ENCODE measurements at places on chromosomes 13 and 19. TPM values are rescaled to one million over a fixed set of nuclear protein-coding genes. Genes with fewer than 3 reads are reported as not detected.

Gene ZNF653
- total RNA-seq: 21.8 TPM

Gene FAM216B
- total RNA-seq: not detected

DNA sequence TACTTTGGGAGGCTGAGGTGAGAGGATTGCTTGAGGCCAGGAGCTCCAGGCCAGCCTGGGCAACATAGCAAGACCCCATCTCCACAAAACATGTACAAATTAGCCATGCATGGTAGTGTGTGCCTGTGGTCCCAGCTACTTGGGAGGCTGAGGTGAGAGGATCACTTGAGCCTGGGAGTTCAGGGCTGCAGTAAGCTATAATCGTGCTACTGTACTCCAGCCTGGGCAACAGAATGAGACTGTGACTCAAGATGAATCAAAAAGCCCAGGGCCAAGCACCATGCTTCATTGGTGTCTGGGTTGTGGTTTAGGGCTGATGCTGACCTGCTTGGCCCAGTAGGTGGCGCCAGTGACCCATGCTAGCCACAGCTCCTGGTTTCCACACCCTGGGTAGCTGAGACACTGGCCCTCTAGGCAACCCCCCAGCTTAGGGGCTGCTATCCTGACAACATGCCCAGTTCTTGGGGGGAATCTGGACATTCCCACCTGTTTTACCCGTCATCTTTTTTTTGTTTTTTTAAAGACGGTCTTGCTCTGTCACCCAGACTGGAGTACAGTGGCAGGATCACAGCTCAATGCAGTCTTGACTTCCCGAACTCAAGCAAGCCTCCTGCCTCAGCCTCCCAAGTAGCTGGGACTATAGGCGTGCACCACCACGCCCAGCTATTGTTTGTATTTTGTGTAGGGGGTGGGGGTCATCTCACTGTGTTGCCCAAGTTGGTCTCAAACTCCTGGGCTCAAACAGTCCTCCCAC is 5.5 kb downstream of the CCDC124 start:
- H3K36me3 ChIP-seq: peaks cover 7% of the 10 kb centered on the region
- H3K4me3 ChIP-seq: no peak overlapping the region
- peaks cover 10% of the 10 kb centered on the region for H3K4me1 ChIP-seq
- DNase-seq: peak; percentile 85
- no peak overlapping the region for H3K27ac ChIP-seq

GRCh38 chr13:33868343-33868994 is 50.5 kb downstream of the RFC3 start:
- H3K4me1 ChIP-seq: no peaks in the 10 kb centered on the region
- no peak overlapping the region for H3K4me3 ChIP-seq
- no peak for DNase-seq
- H3K36me3 ChIP-seq: peaks cover 15% of the 10 kb centered on the region
- no peak overlapping the region for H3K27ac ChIP-seq

DNA sequence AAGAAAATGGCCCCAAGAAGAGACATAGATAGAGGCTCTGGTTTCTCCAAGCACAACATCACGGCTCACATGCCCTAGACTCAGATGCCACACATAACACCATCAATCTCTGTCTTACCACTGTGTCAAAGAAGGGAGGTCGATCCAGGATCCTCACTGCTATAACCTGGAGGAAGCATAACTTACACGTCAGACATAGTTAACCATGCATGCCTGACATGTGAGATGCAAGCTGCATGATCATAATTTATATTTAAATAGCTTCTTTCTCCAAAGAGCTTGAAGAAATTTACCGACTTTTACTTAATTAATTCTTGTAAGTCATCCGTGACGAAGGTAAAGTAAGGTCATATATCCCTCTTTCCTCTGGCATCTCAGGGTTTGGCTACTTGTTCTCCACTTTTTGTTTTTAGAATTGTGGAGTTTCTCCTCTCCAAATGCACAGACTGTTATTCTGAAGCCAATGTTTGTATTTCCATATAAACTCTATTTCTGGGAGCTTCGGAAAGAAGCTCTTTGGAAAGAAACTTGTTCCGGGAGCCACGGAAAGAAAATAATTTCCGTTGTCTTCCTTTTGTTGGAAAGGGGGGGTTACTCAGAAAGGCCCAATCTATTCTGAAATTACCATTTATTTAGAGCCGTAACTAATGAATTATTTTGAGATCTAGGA is 205.6 kb downstream of the LHFPL6 start:
- H3K36me3 ChIP-seq: no peaks in the 10 kb centered on the region
- no peak overlapping the region for H3K4me3 ChIP-seq
- H3K4me1 ChIP-seq: no peaks in the 10 kb centered on the region
- H3K27ac ChIP-seq: no peak overlapping the region

DNA sequence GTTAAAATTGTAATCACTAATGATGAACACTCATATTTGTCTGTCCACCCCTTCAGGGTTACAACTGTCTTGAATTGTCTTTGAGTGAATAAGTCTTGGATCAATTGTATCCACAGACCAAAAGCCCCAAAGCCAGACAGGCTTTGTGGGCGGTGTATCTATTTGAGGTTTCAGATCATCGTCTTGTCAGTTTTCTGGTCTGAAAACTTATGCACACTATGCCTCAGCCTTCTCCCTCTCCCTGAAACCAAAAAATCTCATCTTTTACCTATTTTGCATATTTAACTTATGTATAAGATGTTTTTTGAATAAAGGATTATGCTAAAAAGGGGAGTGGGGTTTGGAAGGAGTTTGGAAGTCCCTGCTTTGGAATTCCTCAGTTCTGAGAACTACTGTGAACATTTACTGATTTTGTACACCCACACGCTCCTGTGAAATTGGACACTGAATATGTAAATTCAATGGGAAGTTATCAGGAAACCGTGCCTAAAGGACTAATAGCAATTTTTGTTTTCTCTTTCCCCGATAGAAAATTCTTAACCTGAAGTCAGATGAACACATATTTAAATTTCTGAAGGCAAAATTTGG is 52.1 kb downstream of the DPY19L3 start:
- no peaks in the 10 kb centered on the region for H3K27me3 ChIP-seq
- H3K4me1 ChIP-seq: peaks cover 4% of the 10 kb centered on the region
- peaks cover 3% of the 10 kb centered on the region for H3K36me3 ChIP-seq
- H3K4me3 ChIP-seq: no peak overlapping the region
- DNase-seq: no peak

DNA sequence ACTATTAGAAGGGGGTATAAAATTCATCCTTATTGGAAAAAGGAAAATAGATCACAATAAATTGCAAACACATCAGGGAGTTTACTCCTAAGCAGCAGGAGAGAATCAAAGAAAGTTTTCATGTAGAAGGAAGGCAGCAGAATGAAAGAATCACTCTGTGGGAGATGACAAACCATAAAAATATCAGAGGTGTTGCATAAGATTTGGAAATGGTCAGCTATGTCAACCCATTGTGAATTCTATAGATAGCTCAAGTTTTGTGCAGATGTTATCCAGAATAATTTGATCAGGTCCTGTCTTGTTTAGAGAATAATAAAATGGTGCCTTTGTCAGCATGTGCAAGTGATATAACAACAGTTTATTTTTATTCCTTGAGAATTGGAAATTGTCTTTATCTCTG is 622.4 kb downstream of the DCT start:
- H3K36me3 ChIP-seq: no peaks in the 10 kb centered on the region
- no peak for DNase-seq
- H3K4me1 ChIP-seq: no peaks in the 10 kb centered on the region

DNA sequence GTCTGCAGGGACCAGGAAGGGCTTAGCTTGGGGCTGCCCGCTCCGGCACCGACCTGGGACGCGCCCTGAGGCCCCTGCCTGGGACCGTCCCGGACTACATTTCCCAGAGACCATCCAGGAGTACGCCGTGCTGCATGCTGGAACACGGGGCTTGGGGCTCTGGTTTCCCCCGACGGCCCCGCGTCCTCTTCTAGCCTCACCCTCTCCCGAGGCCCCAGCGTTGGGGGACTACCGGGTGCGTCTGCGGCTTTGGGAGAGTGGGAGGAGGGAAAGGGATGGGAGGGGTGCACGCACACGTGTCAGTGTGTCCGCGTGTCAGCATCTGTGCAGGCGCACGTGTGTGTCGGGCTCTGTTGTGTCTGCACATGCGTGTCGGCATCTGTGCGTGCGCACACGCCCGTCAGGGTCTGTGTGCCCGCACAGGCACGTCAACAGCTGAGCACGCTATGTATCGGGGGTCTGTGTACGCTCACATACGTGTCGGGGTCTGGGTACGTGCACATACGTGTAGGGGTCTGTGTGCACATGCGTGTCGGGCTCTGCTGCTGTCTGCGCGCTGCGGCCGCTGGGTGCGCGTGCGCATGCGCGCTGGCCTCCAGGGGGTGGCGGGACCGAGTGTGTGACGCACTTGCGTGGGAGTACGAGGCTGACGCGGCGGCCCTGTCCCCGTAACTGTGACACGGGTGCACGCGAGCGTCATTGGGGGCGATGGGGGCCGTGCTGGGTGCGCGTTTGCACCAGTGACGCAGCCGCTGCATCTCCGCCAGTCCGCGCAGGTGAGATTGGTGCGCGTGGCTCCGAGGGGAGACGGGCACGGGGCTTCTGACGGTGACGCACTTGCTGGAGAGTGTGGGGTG is at the start of gene ZNF331:
Gene ZNF331, plus strand, starts transcription at position 625 of the 857 bp plus-strand sequence. CDS start 31,232 bp downstream, outside the sequence.
- peaks cover 9% of the 10 kb centered on the region for H3K4me1 ChIP-seq
- no peaks in the 10 kb centered on the region for H3K27me3 ChIP-seq
- peak within 1 kb of the TSS; percentile 91 for H3K4me3 ChIP-seq
- H3K36me3 ChIP-seq: peaks cover 34% of the 10 kb centered on the region

- H3K27ac ChIP-seq: no peak overlapping the region
- peaks cover 31% of the 10 kb centered on the region for H3K36me3 ChIP-seq
- H3K27me3 ChIP-seq: no peaks in the 10 kb centered on the region
- peaks cover 22% of the 10 kb centered on the region for H3K4me1 ChIP-seq
- DNase-seq: no peak
Observed at GRCh38 chr19:47756627-47756929, 11.2 kb downstream of the NOP53 start.

- no peak overlapping the region for H3K27ac ChIP-seq
- peaks cover 15% of the 10 kb centered on the region for H3K4me1 ChIP-seq
- DNase-seq: no peak
Observed at GRCh38 chr13:39776439-39776838, 121.0 kb downstream of the COG6 start.

- H3K36me3 ChIP-seq: no peaks in the 10 kb centered on the region
- no peaks in the 10 kb centered on the region for H3K27me3 ChIP-seq
- no peak overlapping the region for H3K27ac ChIP-seq
Observed at GRCh38 chr13:67184247-67184646, 45.9 kb downstream of the PCDH9 start.

DNA sequence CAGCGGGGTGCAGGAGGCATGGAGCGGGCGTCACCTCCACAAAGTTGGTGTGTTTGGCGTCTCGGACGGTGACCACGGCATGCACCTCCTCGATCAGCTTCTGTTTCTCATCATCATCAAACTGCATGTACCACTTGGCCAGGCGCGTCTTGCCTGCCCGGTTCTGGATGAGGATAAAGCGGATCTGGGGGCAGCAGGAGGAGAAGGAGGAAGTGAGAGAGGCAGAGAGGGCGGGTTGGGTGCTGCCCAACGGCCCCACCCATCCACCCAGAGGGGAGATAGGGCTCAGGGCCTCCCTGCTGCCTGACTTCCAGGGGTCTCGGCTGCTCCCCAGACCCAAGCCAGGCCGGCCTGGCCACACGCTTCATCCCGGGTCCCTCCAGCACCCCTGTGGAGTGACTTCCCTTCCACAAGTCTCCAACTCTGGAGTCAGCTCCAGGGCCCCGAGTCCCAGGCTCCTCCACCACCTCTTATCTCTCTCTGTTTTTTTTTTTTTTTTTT is 4.6 kb downstream of the AP2S1 start:
- H3K27ac ChIP-seq: no peak overlapping the region
- H3K36me3 ChIP-seq: peaks cover 11% of the 10 kb centered on the region
- no peaks in the 10 kb centered on the region for H3K27me3 ChIP-seq
- H3K4me1 ChIP-seq: peaks cover 26% of the 10 kb centered on the region

DNA sequence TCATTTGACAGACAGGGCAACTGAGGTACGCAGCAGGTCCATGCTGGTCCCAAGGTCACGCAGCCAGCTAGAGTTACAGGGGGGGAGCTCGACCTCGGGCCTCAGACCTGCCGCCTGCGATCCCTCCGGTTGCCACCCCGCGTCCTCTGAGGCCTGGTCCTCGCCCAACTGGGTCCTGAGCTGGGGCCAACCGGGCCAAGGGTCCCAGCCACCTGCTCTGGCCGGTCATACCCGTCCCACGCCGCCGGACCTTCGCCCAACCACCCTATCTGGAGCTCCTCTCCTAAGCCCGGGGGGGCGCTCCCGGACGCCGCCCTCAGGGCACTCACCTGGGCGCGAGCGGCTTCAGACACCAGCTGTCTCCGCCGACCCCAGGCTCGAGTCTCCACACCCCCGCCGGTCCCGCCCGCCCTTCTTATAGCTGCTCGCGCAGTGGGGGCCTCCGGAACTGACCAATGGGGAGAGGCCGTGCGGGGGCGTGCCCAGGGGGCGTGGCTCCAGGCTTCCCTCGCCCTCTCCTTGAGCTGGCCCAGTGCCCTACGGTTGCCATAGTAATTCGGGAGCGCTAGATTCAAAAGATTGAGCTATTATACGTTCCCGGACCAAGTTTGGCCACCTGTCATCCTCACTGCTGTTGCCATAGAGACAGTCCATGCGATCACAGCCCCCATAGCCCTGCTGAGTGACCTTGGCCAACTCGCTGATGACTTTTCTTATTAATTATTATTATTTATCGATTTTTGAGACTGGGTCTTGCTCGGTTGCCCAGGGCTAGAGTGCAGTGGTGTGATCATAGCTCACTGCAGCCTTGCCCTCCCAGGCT is at the start of gene PLIN5:
Gene PLIN5, minus strand, starts transcription at position 389 of the 823 bp plus-strand sequence. CDS start 1,150 bp downstream, outside the sequence.
- H3K4me3 ChIP-seq: no peak within 1 kb of the TSS
- H3K36me3 ChIP-seq: no peaks in the 10 kb centered on the region
- H3K27me3 ChIP-seq: peaks cover 17% of the 10 kb centered on the region
- peak; percentile 47 for DNase-seq
- no peak within 1 kb of the TSS for H3K27ac ChIP-seq

DNA sequence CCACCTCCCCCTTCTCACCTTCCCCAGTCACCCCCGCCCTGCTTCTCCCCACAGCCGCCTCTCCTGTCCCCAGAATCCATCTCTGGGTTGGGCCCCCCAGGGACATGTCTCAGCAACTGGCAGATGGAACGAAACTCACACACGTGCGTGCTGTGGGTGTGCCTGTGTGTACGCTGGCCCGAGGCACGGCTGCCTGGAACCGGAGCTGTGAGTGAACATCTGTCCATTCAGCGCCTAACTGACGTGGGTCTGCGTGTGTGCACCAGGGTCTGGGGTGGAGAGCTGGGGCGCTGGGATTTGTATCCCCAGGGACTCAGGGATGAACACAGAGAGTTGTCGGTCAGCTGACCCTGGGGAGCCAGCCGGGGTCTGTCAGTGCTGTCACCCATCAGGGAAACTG is 752 bp upstream of the HAS1 start:
- H3K36me3 ChIP-seq: no peaks in the 10 kb centered on the region
- no peak overlapping the region for H3K27ac ChIP-seq
- no peak overlapping the region for H3K4me3 ChIP-seq
- H3K4me1 ChIP-seq: no peaks in the 10 kb centered on the region
- no peak for DNase-seq
- H3K27me3 ChIP-seq: peaks cover 29% of the 10 kb centered on the region
